ENCODE measurements at places on chromosomes 1 and 21.
A peak's percentile ranks its signal among the peaks of the same experiment; 100 is the strongest.

DNA sequence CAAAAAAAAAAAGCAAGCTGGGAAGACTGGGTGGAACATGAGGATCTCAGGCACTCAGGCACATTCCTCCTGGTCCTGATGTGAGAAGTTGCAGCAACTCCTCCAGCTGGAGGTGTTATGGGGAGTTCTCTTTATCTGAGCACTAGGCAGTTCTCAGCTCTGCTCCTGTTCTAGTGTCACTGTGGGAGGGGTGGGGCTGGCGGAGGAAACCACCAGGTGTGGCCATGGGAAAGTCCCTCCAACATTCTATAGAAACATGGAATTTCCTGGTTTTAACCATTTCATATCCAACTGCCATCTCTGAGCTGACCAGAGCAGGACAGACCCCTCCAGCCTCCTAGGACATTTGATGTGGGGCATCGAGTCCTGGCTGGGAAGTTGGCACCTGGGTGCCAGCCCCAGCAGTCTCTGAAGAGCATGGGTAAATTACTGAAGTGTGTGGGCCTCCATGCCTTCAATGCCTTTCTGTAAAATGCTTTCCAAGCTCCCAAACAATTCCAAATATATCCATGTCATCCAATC is 804 bp upstream of the IKBKE start:
- DNase-seq = no peak

GRCh38 chr1:66012106-66012784 is 219.6 kb downstream of the PDE4B start:
- DNase-seq = peak; percentile 21

DNA sequence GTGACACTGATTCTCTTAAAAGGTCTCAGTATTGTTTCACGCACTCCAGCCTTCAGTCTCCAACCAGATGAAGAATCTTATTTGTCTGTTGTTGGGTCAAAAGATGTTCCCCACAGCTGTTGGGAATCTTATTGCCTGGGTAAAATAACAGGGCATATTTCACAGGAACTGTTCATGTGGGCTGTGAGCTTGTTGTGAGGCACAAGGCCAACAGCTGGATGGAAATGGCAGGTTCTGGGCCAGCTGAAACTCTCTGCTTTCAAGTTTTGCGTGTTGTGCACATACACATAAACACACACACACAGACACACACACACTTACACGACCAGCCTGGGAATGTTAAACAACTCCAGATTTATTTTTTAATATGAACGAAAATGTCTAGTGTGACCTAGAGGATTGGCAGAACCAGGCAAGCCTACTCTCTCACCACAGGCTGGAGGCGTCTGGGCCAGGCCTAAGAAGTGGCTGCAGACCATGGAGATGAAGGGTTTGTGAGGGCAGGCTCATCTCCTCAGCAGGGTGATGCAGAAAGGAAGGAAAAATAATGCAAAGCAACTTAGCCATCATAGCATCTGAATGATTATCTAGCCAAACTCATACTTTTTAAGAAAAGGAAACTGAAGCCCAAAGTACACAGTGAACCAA is 357.0 kb downstream of the TTLL7 start:
- DNase-seq = no peak

DNA sequence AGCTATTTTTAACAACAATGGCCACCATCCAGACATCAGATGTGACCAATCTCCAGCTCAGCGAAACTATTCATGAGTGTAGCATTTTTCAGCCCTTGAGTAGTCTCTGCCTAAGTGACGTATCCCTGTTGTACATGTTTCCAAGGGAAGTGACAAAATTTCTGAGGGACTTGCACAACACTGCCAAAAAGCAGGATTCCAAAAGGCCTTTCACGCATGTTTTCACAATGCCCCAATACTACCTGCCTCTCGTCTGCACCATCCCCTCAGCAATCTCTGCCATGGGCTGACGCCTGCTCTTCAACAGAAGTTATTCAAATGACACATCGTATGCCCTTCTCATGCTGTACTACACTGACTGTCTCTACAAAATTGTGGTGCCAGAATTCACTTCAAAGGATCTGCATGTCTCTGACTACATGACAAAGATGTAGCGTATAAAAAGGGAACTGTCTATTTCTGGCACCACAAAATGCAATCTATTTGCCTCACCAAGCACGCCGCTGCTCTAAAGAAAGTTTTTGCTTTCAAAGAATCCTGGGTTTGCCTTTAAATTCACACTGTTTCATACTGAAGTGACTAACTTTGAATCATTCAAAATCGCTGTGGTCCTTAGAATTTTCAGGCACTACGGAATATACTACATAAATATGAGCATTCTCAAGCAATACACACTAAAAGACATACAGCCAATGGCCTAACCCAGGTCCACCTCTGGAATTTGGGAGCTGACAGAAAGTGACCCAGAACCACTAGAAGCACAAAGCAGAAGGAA is 32.9 kb downstream of the JAK1 start:
- DNase-seq = peak; percentile 93
